ENCODE measurements at places on chromosomes 11 and 22.

- peak; percentile 56 for DNase-seq
Observed at GRCh38 chr11:65355013-65355775, 643 bp downstream of the TIGD3 start.

- DNase-seq: peak; percentile 32
Observed at GRCh38 chr11:68843052-68843561, 1.4 kb upstream of the CPT1A start.

- no peak for DNase-seq
Observed at GRCh38 chr22:23751441-23751996, 607 bp upstream of the ZNF70 start.

DNA sequence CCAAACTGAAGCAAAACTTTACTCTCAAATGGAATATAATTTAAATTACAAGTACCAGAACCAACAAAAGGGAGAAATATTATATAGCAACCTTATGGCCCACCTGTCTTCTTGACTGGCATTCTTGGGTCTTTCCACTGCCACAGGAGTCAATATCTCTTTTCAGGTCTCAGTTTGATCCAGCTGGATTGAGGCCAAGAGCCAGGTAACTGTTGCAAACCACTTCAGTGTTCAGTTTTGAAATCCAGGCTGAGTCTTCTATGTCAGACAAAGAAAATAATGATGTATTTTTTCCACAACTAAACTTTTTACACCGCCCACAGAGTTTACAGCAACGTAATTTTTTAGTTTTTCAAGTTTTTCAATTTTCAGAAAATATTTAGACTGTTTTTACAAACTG, 648 bp downstream of the DLG2 start:
- DNase-seq: no peak

- DNase-seq: no peak
Observed at GRCh38 chr11:46330154-46330553, 17.1 kb upstream of the DGKZ start.

- no peak for DNase-seq
Observed at GRCh38 chr11:69308491-69308911, 14.5 kb downstream of the MYEOV start.
